ENCODE measurements at places on chromosomes 1 and 21.

DNA sequence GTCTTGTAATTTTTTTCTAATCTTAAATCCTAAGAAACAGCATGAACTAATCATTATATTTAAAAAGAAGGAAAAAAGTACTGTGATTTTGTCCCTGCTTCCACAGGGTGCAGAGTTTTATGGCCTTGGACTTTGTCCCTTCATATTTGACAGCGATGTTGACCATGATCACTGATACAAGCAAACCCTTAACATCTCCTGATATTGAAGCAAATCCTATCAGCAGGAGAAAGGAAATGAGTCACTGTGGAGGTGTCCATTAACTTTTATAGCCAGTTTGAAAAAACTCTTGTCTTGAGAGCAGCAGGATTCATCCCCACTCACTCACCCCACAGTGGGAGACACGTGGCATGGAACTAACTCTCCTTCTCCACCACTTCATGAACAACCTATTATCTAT lies 5.1 kb upstream of the REG4 start:
- no peak for DNase-seq

DNA sequence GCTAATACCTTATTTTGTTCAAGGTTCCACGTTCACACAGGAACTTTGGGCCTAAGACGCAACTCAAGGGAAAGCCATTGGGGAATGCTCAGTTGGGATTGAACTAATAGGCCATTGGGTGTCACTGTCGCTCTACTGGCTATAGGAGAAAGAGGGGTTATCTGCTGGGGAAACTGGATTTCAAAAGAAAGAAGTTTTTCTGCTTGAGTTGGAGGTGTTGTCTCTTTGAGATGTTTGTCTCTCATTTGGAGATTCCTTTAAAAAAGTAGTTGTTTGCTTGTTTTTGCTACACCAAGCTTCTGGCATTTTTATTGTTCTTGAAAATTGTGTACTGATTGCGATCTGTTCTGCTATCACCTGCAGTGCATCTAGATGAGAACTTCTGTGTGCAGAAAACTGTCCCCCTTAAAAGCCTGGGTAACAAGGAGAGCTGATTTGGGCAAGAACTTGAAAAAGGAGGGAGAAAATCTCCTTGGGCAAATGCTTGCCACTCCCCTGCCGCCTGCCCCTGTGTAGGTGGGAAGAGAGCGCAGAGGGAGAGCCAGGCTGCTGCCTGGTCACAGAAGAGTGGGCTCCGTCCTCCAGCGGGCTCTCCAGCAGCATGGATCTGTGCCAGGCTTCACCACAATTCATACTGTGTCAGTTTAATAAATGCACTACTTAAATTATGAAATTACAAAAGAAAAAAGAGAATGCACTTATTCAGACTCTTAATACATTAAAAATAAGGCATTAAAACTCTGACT lies 39.9 kb downstream of the PEX14 start:
- DNase-seq: no peak

DNA sequence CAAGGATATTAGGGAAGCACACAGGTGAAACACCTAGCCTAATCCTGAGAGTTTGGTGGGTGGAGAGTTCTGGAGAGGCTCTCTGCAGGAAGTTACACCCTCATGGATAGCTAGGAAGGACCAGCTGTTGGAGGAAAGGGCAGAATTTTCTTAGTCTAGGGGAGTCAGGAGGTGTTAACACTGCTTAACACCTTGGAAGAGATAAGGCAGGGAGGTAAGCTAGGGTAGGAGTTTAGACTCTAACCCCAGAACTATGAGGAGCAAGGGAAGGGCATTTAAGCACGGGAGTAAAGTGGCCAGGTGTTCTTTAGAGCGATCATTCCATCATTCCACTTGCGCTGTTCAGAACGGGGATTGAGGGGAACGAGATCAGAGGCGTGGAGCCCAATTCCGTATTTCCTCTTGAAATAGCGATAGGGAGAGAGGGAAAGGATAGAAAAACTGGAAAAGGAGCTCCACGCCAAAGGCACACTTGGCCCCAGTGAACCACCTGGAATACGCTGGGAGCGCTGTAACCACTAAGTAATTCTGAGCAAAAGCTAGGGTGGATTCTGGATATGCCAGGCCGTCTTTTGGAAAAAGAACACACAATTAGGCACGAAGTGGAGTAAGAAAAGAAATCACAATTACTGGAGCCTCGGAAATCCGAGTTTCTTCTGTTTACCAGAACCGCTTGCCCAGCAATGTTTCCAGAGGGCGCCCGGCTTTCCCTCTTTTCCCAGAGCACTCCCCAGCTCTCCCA lies 1.5 kb upstream of the GPR137B start:
- no peak for DNase-seq

GRCh38 chr21:35204850-35205541 lies 155.9 kb upstream of the RUNX1 start:
- no peak for DNase-seq

- no peak for DNase-seq
Measured at GRCh38 chr21:44557491-44558328, 885 bp downstream of the KRTAP10-3 start.

- DNase-seq: no peak
Measured at GRCh38 chr1:227320476-227320875, 2.2 kb upstream of the CDC42BPA start.

DNA sequence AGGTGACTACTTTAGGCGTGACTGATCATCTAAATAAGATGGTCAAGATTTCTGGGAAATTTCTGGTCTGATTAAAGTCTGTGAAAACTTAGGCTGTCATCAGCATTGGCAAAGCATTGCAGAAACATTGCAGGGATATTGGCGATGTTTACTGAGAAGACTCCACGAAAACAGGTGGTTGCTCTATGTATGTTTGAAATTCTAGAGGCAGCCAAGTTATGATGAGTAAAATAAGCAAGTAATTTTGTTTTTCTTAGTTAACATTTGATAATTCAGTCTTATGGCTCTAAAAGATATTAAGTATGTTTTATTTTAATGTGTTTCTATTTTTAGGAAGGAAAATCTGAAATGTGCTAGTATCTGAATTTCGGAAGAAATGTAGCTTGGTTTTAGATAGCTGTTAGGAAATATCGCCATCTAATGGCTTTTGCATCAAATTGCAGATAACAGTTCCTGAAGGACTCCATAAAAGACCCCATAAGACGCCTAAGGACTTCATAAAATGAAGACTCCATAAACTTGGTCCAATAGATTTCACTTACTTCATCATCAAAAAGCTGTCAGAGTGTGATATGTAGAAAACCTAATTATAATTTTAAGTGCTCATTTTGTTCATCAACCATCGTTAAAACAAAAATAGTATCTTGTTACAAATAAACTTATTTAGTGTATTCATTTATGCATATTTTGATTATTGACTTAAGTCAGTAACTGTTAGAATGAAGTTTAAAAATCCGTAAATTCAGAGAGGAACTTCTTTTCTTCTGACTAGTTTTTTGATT lies 344.6 kb downstream of the RYR2 start:
- DNase-seq: peak; percentile 25

DNA sequence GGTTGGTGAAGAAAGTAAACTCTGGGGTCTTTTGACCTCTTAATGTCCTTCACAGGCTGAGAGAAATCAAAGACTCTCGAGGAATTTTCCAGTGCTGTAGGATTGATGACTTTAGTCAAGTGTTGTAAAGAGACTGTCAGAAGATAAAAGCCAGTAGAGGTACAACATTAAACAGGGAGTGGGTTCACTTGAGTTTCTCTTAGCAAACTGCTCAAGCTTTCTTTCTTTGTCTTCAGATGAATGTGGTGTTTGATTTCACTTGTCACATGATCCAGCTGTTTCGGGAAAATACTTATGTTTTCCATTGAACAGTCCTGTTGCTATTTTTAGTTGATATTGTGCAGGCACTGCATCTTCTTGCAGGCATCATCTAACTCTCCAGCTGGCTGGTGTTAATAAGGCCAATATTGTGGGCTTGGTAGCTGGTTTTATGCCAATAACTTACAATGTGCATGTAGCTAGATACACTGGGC lies 45.6 kb downstream of the XCL2 start:
- DNase-seq: no peak

DNA sequence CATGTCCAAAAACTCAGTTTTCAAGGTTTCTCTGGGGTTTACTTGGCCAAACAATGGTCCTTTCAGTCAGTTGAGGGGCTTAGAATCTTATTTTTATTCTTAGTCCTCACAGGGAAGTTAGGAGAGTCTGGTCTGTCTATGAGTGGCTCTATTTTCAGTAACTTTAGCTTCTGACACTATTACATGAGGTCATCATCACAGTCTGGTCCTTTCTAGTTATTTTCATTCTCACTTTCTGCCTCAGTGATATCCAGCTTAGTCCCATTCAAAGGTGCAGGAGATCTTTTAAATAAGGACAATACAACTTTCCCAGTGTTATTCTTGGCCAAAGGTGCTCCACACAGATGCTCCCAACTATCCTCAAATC lies 30.0 kb upstream of the FGGY start:
- no peak for DNase-seq

GRCh38 chr1:59271561-59272260 lies 25.2 kb upstream of the FGGY start:
- no peak for DNase-seq

DNA sequence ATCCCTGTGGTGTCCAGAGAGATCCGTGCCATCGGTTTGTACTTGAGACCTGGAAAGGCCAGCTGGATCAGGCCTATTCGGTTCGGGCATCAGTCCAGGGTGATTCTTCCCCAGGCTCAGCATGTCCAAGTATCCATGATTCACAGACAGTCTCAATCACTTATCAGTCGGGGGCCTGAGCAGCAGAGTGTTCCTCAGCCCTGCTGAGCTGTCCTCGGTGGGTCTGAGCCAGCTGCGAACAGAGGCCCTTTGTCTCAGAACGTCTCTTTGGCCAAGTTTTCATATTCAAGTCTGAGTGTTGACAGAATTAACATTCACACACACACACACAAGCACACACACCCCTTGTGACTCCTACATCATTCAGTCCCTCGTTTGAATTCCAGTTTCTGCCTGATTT lies 33.4 kb upstream of the OSBPL9 start:
- no peak for DNase-seq

DNA sequence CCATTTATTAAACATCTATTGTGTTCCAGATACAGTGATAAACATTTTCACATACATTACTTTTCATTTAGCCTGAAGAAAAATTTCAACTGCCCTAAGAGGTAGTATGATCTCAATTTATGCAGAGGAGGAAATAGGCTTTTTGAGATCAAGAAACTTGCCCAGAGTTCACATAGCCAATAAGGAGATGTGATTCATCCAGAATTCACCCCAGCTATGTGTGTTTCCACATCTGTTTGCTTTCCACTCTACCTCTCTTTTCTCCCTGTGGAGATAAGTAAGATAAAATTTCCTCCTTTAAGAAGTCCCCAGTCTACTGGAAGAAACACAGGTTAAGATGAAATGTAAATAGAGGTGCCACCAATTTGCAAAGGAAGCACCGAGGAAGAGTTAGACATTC lies 199.7 kb upstream of the C8B start:
- DNase-seq: no peak

DNA sequence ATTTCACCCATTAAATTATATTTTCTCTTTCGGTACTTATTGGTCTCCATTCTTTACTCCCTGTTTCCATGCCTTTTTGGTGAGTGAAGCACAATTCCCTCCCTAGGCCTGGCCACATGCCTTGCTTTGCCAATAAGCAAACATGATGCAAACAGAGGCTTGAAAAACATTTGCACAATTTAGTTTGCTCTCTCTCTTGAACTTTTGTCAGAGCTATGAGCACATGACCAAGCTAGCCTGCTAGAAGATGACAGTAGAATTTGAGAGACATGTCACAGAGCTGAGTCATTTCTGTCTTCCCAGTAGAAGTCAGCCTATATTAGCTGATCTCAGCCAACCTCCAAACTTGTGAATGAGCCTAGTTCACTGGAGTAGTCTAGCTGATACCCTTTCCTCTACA lies 24.6 kb downstream of the ANGPTL3 start:
- peak; percentile 48 for DNase-seq

DNA sequence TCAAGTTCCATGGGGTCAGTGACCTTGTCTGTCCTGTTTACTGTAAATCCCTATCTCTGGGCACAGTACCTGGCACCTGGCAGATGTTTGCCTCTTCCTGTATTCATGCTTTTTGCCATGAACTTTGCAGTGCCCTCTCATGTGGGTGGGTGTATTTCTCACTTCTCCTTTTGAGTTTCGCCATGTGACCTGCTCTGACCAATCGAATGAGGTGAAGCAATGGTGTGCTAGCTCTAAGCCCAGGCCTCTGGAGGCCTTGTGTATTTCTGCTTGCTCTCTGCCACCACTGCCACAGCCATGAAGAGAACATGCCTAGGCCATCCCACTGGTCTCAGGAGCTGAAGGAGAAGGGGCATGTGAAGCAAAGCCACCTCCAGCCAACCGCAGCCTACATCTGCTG lies 185.5 kb upstream of the ZC3H12A start:
- DNase-seq: no peak

DNA sequence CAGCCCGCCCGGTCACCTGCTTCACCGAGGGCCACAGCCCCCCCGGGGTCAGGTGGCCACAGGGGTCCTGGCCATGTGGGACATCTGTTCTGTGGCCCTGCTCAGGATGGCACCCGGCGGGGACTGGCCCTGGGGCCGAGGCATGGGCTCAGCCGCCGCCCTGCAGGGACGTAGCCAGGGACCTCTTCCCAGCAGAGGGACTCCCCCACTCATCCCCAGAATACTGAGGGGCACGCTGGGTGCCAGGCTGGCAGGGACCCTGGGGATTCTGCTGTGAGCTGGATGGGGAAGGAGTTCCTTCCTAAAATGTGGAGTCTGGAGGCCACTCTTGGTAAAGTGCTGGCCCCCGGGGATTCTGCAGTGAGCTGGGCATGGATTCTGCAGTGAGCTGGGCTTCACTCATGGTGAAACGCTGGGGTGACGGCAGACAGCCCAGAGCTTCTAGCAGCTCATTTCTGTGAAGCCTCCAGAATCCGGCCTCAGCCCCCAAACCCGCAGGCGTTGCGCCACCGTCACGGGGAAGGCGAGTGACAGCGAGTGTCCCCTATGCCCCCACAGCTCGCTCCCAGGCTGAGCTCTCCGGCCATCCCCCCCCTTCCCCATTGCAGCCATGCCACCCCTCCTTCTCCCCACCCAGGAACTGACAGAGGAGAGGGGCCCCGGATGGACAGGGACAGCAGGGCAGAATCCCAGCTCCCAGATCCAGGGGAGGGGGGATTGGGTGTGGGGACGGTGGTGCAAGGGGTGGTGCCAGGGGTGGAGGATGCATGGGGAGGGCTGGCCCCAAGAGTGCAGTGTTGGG lies 1.4 kb downstream of the ITGB2 start:
- DNase-seq: no peak

DNA sequence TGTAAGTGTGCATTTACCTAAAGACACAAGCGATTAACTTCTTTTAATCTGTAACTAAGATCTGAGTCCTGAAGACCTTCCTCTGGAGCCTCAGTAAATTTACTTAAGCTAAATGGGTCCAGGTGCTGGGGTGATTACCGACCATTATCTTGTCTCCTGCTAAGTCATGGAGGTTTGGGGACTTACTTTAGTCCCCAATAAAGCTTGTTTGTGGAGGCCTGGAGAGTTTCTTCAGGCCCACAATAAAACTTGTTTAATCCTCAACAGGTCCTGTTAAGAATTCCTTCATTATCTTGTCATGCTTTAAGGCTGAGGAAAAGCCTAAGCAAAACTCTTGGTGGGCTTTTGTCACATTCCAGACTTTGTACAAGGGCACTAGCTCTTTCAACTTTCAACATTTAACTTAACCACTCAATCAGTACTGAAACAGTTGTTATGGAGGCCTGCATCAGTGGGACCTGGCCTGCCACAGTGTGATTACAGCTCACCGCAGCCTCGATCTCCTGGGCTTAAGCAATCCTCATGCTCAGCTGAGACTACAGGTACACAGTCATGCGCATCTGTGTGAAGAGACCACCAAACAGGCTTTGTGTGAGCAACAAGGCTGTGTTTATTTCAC lies 84.0 kb downstream of the FMO4 start:
- no peak for DNase-seq
